Adrenal gland (tissue), 19 donors: ENCODE measurements at places on chromosomes 16 and 17.

DNA sequence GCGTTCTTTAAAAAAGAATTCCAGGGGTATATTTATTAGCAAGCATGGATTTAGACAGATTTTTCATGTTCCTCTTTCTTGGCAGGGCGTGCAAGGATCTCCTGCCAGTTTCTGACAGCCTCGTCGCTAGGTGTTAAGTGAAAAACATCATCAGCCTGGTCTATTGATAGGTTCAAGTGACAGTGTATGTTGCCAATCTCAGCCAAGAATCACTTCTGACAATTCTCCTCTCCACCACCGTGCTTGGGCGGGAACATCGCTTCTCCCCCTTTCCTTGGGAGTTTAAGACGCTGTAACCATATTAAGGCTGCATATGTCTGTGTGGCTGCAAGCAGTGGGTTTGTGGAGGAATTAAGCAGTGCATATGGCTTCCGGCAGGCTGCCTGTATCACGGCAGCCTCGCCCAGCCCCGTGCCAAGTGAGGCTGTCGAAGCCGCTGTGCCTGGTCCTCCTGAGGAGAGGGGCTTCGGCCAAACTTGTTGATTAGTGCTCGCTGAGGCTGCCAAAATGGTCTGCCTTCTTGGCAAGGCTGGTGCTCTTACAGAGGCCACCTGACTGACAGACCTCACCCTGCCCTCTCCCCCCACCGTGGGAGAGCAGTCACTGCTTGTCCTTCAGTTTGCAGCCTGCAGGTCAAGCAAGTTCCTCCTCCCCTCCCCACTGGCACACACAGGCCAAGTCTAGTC, 132.2 kb upstream of the MPHOSPH6 start:
- DNase-seq = no peak

GRCh38 chr17:64152428-64153125, 22.6 kb upstream of the ERN1 start:
- no peak for DNase-seq

DNA sequence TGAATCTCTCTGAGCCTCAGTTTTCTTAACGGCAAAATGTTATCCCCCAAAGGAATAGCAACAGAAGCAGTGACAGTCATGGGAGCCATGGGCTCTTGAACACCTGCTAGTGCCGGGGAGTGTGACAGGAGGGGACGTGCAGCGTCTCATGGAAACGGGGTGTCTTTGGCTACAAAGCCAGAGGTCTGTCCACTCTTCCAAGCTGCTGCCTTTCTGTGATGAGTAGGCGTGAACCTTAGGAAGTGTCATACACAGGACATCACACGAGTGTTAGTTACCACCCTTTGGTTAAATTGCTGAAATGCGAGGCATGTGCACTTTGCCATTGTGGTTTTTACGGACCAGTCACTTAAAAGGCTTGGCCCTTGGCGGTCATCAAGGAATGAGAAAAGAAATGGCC, 93.4 kb downstream of the IRF8 start:
- DNase-seq = no peak

GRCh38 chr16:53936052-53936451, 232.1 kb downstream of the FTO start:
- no peak for DNase-seq

GRCh38 chr17:83103200-83103942, 24.0 kb downstream of the METRNL start:
- DNase-seq = peak; percentile 79

DNA sequence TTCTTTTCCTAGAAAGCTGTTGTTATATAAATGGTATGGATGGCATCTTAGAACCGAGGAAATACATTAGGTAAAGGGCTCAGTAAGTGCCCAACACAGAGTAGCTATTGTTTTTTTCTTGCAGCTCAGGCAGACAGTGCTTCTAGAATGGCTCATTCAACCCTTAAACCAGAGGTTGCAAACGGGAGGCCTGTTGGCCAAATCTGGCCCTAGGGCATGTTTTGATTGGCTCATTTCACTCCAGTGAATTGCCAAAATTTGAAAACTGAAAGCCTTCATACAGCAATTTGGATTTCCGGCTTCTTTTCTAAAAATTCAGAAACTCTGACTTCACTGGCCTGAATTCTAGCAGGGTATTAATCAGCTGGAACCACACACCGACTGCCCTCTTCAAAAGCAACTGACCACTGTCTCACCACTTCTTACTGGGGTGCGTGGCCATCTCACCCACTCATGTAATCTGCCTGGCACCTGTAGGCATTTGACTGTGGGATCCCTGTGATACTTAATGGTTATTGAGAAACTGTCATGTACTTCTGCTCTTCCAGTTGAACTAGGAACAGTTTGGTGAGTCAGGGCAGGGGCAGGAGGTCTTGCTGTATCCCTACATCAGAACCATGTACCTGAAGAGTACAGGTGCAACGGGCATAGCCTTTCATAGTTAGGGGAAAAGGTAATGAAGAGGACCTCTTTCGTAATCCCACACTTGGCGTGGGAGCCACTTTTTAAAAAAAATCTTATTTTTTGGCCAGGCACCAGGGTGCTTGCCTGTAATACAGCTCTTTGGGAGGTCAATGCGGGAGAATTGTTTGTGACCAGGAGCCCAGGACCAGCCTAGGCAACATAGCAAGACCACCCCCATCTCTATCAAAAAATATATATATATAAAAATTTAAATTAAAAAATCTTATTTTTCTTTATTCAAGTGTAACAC, 53.6 kb upstream of the SCNN1B start:
- no peak for DNase-seq

DNA sequence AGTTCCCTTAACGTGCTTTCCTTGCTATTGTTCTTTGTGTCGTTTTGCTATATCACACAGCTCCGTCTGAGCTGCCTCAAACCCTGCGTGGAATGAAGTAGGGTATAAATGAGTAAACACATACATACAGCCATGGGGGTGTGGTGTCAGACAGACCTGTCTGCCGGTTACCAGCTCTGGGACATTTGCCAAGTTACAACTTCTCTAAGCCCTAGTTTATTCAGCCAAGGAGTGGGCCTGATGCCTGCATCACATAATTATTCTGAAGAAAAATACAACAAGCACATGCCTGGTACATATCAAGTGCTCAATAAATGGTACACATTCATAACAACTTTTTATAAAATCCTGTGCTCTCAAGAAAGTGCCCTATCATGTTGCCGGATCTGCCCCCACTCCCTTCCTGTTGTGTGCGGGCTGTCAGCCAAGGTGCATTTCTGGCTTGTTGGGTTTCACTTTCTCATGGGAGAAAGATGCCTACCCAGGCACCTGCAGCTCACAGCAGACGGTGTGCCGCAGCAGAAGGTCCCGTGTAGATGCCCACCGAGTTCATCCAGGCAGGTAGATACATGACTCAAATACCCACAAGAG, 30.5 kb downstream of the SMPD3 start:
- no peak for DNase-seq

GRCh38 chr16:28040039-28040438, 23.5 kb downstream of the GSG1L start:
- DNase-seq = no peak

- peak; percentile 91 for DNase-seq
Observed at GRCh38 chr17:36544307-36545076, at the start of gene GGNBP2. GGNBP2 (plus strand) TSS chr17:36544919; CDS start chr17:36545725, 806 bp downstream.

- no peak for DNase-seq
Observed at GRCh38 chr16:13743571-13743970, 176.4 kb upstream of the ERCC4 start.

DNA sequence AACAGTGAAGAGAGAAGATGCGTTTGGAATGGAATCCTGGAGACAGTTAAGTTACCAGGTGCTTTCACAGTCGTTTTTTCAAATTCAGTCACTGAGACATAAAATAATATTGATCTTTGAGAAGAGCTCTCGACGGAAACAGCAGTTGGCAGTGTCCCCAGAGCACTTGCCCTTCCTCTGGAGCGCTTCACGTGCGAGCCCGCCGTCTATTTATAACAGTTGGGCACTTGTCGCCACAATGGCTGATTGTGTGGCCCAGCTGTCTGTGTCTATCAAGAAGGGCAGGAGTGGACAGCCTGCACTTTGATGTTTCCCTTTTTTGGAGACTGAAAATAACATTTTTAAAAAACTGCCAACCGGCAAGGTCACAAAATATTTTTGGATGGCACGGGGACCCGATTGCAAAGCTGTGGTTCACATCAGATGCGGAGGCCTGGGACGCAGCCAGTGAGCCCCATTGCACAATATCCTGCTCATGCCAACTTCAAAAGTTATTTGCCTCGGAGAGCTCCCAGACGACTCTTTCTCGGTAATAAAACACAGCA, 62.9 kb downstream of the ADCY9 start:
- DNase-seq = peak; percentile 95

GRCh38 chr17:73007407-73007806, 85.1 kb downstream of the SLC39A11 start:
- no peak for DNase-seq

- no peak for DNase-seq
Observed at GRCh38 chr17:29802246-29802645, 127.8 kb downstream of the SSH2 start.

DNA sequence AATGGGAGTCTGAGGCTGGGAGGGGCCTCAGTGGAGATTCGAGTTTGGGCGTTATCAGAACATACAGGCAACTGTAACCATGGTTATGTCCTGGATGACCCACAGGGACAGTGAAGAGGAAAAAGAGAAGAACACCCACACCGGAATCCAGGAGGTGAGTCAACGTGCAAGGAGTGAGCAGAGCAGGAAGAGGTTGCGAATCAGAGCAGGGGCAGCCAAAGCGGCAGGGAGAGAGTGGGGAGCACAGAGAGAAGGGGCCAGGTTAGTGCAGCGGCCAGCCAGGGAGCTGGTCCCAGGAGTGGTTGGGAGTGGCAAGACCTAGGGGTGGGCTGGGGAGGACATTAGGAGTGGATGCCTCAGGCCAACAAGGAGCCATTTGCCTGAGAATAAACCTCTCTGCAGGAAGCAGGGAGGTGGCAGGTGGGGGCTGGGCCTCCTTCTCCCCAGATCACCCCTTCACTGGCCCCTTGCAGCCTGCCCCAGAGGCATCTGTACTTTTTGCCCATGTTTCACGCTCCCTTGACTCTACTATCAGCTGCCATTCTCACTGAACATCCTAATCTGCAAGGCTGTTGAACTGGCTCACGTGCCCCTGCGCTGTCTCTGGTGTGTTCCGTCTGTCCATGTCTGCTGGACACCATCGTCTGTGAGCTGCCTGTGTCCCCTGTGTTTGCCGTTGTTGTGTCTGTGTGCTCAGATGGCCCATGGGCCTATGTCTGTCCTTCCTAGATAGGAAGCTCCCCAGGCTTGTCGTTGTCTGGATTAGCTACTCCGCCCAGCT, 5.1 kb downstream of the KRT13 start:
- DNase-seq = no peak

- no peak for DNase-seq
Observed at GRCh38 chr16:51430716-51431369, 279.8 kb upstream of the SALL1 start.

- no peak for DNase-seq
Observed at GRCh38 chr17:74380086-74380958, 13.0 kb downstream of the GPR142 start.

DNA sequence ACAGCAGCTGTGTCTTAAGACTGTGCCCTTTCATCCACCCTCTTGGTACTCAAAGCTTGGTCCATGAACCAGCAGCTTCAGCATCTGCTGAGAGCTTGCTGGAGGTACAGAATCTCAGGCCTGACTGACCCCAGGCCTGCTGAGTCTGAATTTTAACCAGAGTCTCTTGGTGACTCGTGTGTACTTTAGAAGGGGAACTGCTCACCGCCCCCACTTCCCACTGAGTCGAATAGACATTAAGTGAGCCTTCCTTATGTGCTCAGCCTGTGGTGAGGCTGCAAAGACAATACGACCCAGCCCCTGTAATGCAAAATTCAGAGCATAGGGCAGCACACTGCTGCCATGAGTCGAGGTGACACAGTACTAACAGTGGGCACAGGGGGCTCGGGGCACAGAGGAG, 662.8 kb downstream of the WWOX start:
- DNase-seq = no peak

DNA sequence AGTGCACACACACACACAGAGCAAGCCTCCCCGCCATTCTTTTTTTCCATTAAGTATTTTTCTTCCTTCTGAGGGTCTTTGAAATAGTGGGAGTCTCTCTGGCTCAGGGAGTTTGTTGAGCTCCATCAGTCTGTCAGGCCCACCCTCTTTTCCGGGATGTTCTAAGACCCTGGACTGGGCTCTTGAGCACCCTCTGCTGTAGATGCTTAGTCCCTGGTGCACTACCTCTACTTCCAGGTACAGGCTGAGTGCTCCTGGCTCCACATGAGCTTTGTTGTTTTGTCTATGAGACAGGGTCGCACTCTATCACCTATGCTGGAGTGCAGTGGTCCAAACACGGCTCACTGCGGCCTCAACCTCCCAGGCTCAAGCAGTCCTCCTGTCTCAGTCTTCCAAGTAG, 20.7 kb downstream of the LIMD2 start:
- no peak for DNase-seq

DNA sequence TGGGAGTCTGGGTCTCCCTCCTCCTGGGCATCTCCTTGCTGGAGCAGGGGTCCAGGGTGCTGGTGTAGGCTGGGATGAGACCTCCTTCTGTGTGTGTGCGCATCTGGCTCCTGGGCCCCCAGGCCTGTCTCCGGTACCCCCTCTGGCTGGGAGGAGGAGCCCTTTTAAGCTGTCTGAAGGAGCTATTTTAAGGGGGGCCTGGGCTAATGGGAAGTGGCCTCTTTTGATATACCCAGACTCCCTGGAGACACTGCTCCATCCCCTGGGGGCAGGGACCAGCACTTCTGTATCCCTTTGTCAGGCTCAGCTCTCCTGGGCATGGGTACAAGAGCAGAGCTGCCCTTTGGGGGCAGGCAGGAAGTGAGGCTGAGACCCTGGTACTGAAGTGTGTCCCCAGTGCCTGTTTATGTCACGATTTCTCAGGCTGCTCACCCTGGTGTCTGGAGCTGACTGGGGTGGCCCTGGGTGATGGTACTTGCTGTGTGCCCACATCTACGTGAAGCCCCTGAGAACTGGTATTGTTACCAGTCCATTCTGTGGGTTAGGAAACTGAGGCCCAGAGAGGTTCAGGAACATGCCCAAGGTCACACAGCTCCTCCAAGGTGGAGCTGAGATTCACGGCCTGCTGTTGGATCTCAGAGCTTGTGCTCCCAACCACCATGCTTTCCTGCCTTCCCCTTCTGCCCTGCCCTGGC, 6.5 kb downstream of the ADCY7 start:
- DNase-seq = no peak

DNA sequence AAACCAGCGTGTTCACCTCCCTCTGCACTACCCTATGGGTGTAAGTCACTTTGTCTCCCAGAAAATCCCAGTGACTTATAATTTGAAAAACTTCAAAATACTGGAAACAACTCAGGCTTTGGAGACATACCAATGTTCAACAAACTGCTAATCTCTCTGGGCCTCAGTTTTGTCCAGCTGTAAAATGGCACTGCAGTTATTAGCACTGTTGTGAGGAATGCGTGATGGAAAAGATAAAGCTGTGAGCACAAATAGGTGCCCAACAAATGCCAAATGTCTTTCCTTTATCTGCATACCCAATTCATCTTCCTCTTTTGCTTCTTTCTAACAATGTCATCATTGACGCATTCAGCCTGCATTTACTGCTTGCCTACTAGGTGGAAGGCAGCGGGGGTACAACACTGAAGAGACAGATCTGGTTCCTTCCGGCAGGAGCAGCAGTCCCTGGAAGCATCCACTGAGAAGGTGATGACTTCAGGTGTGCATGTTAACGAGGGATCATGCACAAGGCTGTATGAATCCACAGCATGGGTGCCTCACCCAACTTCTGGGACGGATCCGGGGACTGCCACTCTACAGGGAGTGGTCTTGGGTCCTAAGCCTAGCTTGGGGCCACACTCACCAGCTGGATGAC, 63.4 kb downstream of the CYTH1 start:
- no peak for DNase-seq
